T-cell (primary cell): ENCODE measurements at places on chromosomes 11 and 22. TPM values are rescaled to one million over a fixed set of nuclear protein-coding genes. Genes with fewer than 3 reads are reported as not detected.
A peak's percentile ranks its signal among the peaks of the same experiment; 100 is the strongest.

- no peak for DNase-seq
- H3K27me3 ChIP-seq: no peaks in the 10 kb centered on the region
- H3K27ac ChIP-seq: no peak overlapping the region
- H3K4me3 ChIP-seq: no peak overlapping the region
- no peaks in the 10 kb centered on the region for H3K4me1 ChIP-seq
- no peaks in the 10 kb centered on the region for H3K36me3 ChIP-seq
These were observed 19.1 kb downstream of the CCDC83 start for GRCh38 chr11:85874265-85874664.

APOL5 gene
- not detected for total RNA-seq

OR52A1 gene
- total RNA-seq: not detected

DNA sequence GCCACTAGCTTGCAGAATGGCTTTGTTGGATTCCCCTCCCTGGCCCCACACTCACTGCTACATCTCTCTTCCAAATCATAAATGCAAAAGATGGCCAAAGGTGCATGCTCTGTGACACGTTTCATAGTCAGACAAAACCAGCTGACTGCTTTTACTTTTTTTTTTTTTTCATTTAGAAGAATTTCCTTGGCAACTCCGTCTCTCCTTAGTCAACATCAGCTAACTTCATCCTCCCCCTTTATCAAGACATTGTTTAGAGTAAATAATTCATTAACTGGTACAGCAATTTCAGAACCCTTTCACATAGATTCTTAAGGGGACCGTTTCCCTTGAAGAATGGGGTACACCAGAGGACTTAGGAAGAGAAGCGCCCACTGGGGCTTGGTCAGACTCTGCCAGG is 16.0 kb downstream of the KCNQ1OT1 start:
- no peaks in the 10 kb centered on the region for H3K4me1 ChIP-seq
- no peaks in the 10 kb centered on the region for H3K27me3 ChIP-seq
- no peak overlapping the region for H3K4me3 ChIP-seq
- DNase-seq: no peak
- peaks cover 3% of the 10 kb centered on the region for H3K36me3 ChIP-seq

DNA sequence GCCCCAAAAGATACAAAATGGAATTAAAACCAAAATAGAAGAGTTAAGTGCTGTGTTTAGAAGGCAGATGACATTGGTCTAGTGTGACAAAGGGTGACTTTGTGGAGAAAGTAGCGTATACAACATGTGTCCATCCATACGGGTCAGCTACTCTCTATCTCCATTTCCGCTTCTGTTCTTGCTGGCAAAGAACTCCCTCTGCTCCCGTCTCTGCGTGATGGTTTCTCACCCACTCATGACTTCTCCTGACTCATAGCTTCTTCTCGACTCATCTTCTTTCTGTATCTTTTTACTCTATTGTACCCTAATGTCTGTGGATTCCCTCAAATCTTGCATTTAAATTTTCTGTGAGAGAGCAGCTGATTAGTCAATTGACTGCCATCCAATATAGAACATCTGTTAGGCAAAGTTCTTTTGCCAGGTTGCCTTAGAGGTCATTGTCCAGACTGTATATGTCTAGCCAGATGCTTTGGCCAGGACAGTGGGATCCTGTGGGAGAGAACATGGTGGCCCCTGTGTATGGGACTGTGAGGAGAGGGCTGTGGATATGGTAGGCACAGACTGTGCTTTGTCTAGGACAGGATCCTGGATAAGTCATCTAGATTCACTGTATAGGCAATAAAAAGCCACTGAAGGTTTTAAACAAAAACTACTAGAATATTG is 28.4 kb downstream of the MMP13 start:
- H3K27ac ChIP-seq: no peak overlapping the region
- no peaks in the 10 kb centered on the region for H3K4me1 ChIP-seq
- no peak for DNase-seq
- no peak overlapping the region for H3K4me3 ChIP-seq

GRCh38 chr22:25845985-25846745 is 104.2 kb downstream of the MYO18B start:
- no peak overlapping the region for H3K27ac ChIP-seq
- H3K36me3 ChIP-seq: no peaks in the 10 kb centered on the region
- no peak for DNase-seq

DNA sequence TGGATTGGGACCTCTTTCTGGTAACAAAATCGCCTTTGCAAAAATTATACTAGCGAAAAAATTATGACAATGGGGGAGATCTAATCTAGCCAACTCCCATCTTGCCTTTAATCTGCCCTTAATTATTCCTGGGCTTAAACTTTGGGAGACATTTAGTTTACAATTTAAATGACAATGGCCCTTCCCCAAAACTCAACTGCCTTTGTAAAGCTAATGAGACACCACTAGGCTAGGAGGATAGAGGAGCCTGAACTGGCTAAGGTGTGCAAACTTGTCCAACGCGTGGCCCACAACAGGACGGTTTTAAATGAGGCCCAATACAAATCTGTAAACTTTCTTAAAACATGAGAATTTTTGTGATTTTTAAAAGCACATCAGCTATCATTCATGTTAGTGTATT is 67.3 kb downstream of the RSF1 start:
- DNase-seq: no peak
- no peaks in the 10 kb centered on the region for H3K27me3 ChIP-seq
- H3K27ac ChIP-seq: no peak overlapping the region
- H3K36me3 ChIP-seq: peaks cover 38% of the 10 kb centered on the region

DNA sequence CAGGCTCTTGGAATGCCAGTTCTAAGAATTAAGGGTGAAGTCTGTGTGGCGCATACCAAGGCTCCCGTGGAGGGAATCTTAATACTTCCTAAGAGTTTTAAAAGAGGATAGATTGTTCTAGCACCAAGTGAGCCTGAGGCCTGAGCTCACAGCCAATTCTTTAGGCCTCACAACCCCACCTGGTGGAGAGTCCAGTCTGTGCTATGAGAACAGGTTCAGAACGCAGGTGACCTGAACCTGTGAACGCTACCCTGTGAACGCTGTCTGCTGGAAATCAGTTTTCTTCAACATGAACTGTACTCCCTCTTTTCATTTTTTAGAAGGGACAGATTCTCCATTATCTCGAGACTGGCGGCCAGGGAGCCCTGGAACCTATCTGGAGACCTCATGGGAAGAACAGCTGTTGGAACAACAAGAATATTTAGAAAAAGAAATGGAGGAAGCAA is 43.2 kb upstream of the DLAT start:
- H3K4me3 ChIP-seq: no peak overlapping the region
- H3K36me3 ChIP-seq: no peaks in the 10 kb centered on the region
- H3K4me1 ChIP-seq: peaks cover 9% of the 10 kb centered on the region
- no peak overlapping the region for H3K27ac ChIP-seq
- peak; percentile 22 for DNase-seq

- no peaks in the 10 kb centered on the region for H3K36me3 ChIP-seq
- peak; percentile 14 for DNase-seq
- no peaks in the 10 kb centered on the region for H3K27me3 ChIP-seq
- H3K4me1 ChIP-seq: peaks cover 27% of the 10 kb centered on the region
- H3K27ac ChIP-seq: peak overlapping the region; percentile 58
These were observed 24.2 kb upstream of the TMEM123 start for GRCh38 chr11:102476812-102477211.

DNA sequence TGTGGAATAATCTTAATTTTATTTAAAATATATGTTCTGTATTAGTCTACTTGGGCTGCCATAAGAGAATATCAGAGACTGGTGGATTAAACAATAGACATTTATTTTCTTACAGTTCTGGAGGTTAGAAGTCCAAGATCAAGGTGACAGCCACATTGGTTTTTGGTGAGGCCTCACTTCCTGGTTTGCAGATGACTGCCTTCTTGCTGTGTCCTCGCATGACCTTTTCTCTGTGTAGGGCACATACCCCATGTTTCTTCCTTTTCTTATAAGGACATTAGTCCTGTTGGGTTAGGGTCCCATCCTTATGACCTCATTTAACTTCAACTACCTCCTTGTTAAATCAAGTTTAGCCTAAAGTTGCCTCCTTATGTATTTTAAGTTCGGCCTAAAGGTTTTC is 202.7 kb upstream of the MPPED2 start:
- DNase-seq: no peak
- H3K4me1 ChIP-seq: no peaks in the 10 kb centered on the region
- H3K36me3 ChIP-seq: no peaks in the 10 kb centered on the region
- no peaks in the 10 kb centered on the region for H3K27me3 ChIP-seq

GRCh38 chr11:19365743-19366410 is 125.1 kb upstream of the E2F8 start:
- H3K27me3 ChIP-seq: peaks cover 4% of the 10 kb centered on the region
- DNase-seq: no peak
- no peak overlapping the region for H3K4me3 ChIP-seq
- no peaks in the 10 kb centered on the region for H3K4me1 ChIP-seq
- no peaks in the 10 kb centered on the region for H3K36me3 ChIP-seq

- no peak for DNase-seq
- H3K27me3 ChIP-seq: peaks cover 46% of the 10 kb centered on the region
- no peaks in the 10 kb centered on the region for H3K36me3 ChIP-seq
- H3K4me1 ChIP-seq: no peaks in the 10 kb centered on the region
- H3K27ac ChIP-seq: no peak overlapping the region
These were observed 935.7 kb downstream of the BRD1 start for GRCh38 chr22:48891688-48892577.

DNA sequence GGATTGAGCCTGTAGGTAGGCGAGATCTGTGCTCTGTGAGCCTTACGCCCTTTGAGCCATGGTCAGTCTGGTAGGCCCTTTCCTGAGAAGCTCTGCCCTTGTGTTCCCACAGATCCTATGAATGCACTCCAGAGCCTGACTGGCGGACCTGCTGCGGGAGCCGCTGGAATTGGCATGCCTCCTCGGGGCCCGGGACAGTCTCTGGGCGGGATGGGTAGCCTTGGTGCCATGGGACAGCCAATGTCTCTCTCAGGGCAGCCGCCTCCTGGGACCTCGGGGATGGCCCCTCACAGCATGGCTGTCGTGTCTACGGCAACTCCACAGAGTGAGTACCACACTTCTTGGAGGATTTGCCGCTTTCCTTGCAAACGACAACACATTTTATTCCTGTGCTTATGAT is 47.4 kb downstream of the MED15 start:
- no peaks in the 10 kb centered on the region for H3K27me3 ChIP-seq
- peaks cover 12% of the 10 kb centered on the region for H3K36me3 ChIP-seq
- H3K4me3 ChIP-seq: no peak overlapping the region
- H3K27ac ChIP-seq: peak overlapping the region; percentile 85

PIWIL4 gene
- total RNA-seq: 2.1 TPM

GRCh38 chr11:11349870-11350337 is 3.1 kb downstream of the CSNK2A3 start:
- H3K4me3 ChIP-seq: no peak overlapping the region
- no peak overlapping the region for H3K27ac ChIP-seq
- H3K4me1 ChIP-seq: no peaks in the 10 kb centered on the region
- no peak for DNase-seq

GRCh38 chr11:73288873-73289707 is 17.0 kb downstream of the P2RY6 start:
- peaks cover 15% of the 10 kb centered on the region for H3K27me3 ChIP-seq
- H3K36me3 ChIP-seq: no peaks in the 10 kb centered on the region
- H3K27ac ChIP-seq: no peak overlapping the region
- DNase-seq: peak; percentile 40

DNA sequence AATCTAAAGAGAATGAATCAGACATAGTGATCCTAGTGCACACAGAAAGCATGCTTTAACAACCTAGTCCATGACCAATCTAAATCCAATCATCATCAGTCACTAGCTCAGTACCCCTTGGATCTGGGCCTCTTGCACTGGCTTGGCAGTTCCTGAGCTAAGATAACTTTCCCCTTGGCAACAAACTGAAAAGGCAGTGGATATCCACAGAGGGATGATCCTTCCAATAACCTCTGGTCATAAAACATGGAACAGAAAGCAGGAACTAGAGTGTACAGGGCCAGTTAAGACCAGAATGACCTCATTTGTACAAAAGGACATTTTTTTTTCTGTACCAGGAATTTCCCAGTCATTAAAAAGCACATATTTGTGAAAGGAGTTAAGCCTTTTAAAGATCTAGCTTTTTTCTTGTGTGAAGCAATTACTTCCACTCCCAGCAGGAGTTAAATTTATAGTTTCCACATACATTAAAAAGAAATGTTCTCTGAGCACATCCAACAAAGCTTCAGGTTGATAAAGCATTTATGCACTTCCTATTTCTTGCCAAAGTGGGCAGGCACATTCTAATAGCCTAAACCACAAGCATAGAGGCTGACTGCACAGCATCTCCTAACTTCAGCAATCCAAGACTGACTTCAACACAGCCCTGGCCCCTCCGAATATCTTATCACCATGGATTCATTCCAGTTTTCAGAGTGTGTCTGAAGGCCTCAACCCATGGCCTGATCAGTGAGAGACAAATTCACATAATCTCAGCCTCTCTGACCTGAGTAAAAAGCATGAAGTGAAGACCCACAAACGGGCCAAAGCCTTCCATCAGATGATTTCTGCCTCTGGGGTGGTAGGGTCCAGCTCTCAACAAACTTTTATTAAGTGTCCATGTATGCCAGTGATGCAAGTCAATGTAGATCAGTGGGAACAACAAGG is 29.9 kb downstream of the GUCY1A2 start:
- no peaks in the 10 kb centered on the region for H3K4me1 ChIP-seq
- no peak overlapping the region for H3K4me3 ChIP-seq
- no peaks in the 10 kb centered on the region for H3K36me3 ChIP-seq
- DNase-seq: no peak
- no peaks in the 10 kb centered on the region for H3K27me3 ChIP-seq

GRCh38 chr11:22163394-22163797 is 29.5 kb upstream of the ANO5 start:
- no peak overlapping the region for H3K27ac ChIP-seq
- H3K36me3 ChIP-seq: no peaks in the 10 kb centered on the region
- H3K4me3 ChIP-seq: no peak overlapping the region

GRCh38 chr11:115984228-115984627 is 480.0 kb upstream of the CADM1 start:
- no peak overlapping the region for H3K27ac ChIP-seq
- no peaks in the 10 kb centered on the region for H3K4me1 ChIP-seq

CHRM1 gene
- total RNA-seq: not detected

- H3K4me3 ChIP-seq: no peak within 1 kb of the TSS
- H3K27ac ChIP-seq: no peak within 1 kb of the TSS
- DNase-seq: no peak
- H3K36me3 ChIP-seq: no peaks in the 10 kb centered on the region
- H3K4me1 ChIP-seq: no peaks in the 10 kb centered on the region
- peaks cover 2% of the 10 kb centered on the region for H3K27me3 ChIP-seq
These were observed at the start of gene KCTD14 for GRCh38 chr11:78022397-78023396. Gene KCTD14 (minus strand): TSS chr11:78023276. CDS start chr11:78023249, 27 bp downstream.

GRCh38 chr22:38940811-38941384 is 16.5 kb upstream of the APOBEC3A start:
- H3K27ac ChIP-seq: no peak overlapping the region
- peaks cover 13% of the 10 kb centered on the region for H3K4me1 ChIP-seq
- peaks cover 66% of the 10 kb centered on the region for H3K27me3 ChIP-seq
- no peak for DNase-seq
- no peak overlapping the region for H3K4me3 ChIP-seq
- no peaks in the 10 kb centered on the region for H3K36me3 ChIP-seq

DNA sequence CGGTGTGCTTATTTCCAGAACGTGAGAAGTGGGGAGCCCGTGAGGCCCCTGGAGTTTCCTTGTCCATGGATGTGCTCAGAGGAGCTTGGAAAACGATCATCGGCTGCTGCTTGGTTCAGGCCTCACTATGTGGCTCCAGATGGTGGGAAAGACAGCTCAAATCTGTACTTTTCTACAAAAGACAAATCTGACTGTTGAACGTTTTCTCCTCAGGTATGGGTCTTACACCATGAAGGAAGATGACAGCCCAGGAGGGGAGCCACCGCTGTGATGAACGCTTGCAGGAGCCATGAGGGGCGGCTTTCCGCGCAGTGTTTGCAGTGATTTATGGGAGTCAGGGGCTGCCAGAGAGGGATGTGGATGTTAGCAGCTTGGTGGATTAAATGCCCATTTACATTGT is 109.4 kb upstream of the E2F8 start:
- no peaks in the 10 kb centered on the region for H3K36me3 ChIP-seq
- H3K27ac ChIP-seq: no peak overlapping the region
- peaks cover 48% of the 10 kb centered on the region for H3K27me3 ChIP-seq
- H3K4me3 ChIP-seq: no peak overlapping the region
